ENCODE measurements at places on chromosomes 6 and 20.

DNA sequence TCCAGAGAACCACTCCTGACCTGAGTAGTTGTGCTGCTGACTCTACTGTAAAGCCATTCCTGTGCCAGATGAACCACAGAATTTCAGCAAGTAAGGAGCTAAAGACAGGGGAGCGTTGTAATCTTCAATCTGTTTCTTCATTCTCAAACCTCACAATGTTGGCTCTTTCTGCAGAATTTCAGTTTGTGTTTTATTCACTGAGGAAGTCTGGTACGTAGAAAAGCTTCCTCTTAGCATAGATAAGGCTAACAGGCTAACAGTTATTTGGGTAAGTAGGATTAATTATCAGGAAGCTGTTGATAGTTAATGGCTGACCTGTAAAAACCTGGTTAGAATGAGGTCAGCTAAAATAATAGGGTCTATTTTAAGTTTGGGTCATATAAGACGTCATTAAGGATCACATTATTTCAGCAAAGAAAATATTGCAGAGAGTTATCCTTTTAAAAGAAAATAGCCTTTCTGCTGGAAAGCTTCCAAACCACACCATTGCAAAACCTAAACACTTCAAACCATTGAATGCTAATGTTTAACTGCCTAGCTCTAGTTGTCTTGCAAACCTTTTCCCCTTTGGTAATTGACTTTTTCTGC is 14.1 kb upstream of the TENT5A start:
- peak; percentile 93 for DNase-seq

DNA sequence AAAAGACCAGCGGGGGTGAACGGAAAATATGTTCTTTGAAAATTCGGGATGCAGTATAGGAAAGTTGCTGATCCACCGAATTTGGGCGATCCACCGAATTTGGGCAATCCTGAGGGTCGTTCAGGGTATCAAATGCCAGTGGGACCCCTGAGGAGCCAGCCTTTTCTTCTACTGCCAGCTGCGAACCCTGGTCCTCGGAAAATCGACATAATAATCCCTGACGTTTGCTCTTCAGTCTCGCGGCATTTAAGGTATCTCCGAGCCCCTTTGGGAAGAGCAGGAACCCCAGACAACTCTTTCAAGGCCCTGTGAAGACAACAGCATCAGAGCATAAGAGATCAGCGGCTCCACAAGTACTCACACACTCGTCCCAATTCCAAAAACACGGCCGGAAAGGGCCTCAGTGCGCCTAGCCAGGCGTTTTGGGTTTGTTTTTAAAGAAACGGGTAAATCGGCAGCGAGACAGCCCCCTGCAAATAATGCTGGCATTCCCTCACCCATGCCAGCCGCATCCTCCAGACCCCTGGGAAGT is 1.0 kb downstream of the SIM1 start:
- no peak for DNase-seq

GRCh38 chr20:18638768-18639167 is 50.9 kb downstream of the DTD1 start:
- DNase-seq = no peak

GRCh38 chr6:90204327-90205056 is 92.2 kb downstream of the BACH2 start:
- no peak for DNase-seq

DNA sequence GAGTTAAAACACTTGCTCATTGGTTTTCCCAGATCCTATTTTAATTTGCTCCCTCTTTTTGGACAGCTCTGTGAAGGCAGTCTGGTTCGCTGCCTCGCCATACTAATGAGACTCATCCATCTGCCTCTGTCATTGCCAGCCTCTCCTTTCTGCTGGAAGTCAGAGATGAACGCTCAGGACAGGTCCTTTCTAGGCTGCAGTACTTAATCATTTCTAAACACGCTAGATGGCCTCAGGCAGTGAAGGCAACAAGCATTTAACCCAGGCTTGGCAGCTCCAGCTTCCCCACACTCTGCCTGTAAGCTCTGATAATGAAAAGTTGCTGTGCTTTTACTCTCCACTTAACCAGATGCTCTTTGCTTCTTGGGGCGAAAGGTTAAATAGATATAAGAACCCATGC is 286.7 kb upstream of the POU3F2 start:
- DNase-seq = no peak

GRCh38 chr6:42029881-42030280 is 20.4 kb upstream of the TAF8 start:
- DNase-seq = no peak

GRCh38 chr6:44247338-44248302 is 719 bp downstream of the HSP90AB1 start:
- peak; percentile 67 for DNase-seq

Measured in SK-MEL-5 (cell line).